Activated T-helper 1 cell treated with anti-CD3 and anti-CD28 coated beads, Interleukin-2, amount 50 U/mL, for 16 hours (primary cell): ENCODE measurements at places on chromosomes 7 and 10.

- no peak for DNase-seq
Observed at GRCh38 chr7:133822001-133822641, 305.0 kb upstream of the LRGUK start.

DNA sequence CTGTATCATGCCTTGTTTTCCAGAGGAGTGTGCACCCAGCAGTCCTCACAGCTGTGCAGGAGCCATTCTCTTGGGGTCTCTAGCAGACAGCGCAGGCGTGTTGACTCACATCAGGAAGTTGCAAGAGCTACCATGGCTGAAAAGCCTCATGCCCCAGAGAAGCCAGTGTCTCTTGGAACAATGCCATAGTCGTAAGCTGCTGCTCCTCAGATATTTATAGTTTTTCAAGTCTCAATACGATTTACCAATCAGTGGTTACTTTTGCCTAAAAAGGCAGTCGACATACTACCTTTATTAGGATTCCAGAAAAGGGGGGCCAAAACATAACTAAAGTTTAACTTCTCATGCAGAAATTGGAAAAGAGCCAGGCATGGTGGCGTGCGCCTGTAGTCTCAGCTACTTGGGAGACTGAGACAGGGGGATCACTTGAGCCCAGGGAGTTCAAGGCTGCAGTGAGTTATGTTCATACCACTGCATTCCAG lies 407.7 kb downstream of the PARD3 start:
- DNase-seq: no peak

- no peak for DNase-seq
Observed at GRCh38 chr7:3157566-3158287, 114.1 kb upstream of the CARD11 start.

DNA sequence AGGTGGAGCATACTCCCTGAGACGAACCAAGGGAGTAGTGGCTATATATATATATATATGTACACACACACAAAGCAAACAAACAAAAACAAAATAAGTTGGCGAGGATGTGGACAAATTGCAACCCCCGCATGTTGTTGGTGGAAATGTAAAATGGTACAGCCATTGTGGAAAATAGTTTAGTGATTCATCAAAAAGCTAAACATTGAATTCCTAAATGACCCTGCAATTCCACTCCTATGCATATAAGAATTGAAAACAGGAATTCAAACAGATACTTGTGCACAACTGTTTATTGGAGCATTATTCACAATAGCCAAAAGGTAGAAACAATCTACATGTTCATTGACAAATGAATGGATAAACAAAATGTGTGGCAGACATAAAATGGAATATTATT lies 407.9 kb downstream of the KCNMA1 start:
- no peak for DNase-seq

- no peak for DNase-seq
Observed at GRCh38 chr10:9670911-9671310, 1346.8 kb upstream of the CELF2 start.

DNA sequence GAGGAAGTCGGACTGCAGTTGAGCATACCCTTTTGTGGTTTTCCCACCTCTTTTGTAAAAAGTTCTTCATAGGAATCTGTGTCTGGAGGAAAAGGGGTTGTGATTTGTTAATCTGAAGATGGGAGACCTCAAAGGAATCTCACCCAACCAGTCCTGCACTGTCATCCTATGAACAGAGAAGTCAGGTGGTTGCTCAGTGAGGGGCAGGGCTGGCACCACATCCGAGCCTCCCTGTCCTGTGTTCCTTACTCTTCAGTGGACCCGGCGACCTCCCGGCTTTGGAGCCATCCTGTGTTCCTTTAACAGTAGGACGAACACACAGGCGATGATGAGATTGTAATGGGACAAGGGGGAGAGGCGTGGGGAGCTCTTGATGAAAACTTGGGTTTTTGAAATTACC lies 2.8 kb upstream of the MGMT start:
- DNase-seq: no peak

- no peak for DNase-seq
Observed at GRCh38 chr7:130878785-130879184, 144.8 kb upstream of the KLF14 start.

- DNase-seq: no peak
Observed at GRCh38 chr10:51821045-51821444, 121.7 kb upstream of the CSTF2T start.

DNA sequence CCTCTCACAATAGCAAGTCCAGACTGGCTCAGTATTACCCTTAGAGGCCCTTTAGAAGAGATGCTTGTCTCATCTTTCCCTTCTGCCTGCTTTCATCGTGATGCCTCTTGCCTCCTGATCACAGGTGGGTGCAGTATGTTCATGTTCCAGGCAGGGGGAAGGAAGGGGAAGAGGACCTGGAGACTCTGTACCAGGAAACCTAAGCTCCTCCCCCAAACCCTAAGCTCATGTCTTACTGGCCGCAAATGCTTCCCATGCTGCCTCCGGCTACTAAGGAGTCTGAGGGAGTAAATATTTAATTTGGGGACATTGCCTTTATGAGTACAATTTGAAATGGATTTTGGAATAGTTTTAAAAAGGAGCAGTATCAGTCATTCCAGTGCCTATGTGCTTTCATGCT lies 192.6 kb downstream of the CDCA7L start:
- no peak for DNase-seq

- DNase-seq: no peak
Observed at GRCh38 chr7:44798649-44799305, 2.3 kb downstream of the PPIA start.

DNA sequence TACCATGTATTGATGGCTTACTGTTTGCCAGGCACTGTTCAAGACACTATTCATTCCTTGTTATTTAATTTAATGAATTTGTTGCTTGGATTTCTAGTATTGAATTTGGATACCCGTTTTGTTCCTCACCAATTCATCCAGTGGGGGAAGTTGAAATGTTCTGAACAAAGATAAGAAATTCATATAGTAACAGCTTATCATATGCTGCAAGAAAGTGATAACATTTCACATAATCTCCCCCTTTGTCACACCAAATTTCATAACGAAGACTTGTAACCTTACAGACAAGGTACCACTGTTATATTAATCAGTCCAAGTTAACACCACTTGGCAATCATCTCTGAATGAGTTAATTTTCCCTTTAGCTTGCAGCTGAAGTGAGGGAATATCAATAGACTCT lies 42.1 kb downstream of the SCIN start:
- no peak for DNase-seq

GRCh38 chr7:54917613-54918391 lies 101.0 kb upstream of the EGFR start:
- no peak for DNase-seq

GRCh38 chr7:134245253-134245652 lies 71.5 kb downstream of the SLC35B4 start:
- no peak for DNase-seq

GRCh38 chr10:74900297-74900696 lies 73.9 kb downstream of the KAT6B start:
- no peak for DNase-seq

GRCh38 chr10:128734161-128734560 lies 607.9 kb upstream of the MKI67 start:
- DNase-seq: no peak

- no peak for DNase-seq
Observed at GRCh38 chr10:3485057-3485686, 299.8 kb downstream of the KLF6 start.

DNA sequence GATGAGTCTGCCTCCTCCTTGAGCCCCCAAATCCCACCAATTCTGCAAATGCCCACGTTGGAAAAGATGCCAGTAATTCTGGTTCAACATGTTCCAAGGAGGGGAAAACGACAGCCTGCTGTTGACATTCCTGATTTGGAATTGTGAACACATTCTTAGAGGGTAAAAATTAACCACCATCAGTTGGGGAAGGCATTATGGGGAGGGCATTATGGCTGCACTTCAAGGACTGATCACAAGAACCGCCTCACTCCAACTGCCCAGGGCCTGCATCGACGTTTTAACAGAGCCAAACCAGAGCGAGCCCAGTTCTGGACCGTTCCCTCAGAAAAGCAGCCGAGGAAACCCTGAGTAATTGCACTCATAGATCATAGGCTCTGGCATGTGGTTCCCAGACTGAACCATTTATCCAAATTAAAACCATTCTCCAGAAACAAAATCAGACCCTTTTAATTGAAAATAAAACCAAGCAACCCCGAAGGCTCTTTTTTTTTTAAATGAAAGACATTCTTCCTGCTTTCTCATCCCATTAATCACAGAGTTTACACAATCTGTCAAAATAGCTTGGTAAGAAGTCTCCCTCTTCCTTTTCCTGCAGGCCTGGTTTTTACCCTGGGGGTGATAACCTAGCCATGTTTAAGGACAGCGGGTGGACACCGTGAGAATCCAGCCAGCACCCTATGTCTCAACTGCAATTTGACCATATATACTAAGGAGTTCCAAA lies 8.0 kb downstream of the TNS3 start:
- DNase-seq: no peak

- no peak for DNase-seq
Observed at GRCh38 chr10:94210440-94211168, 152.1 kb downstream of the NOC3L start.

DNA sequence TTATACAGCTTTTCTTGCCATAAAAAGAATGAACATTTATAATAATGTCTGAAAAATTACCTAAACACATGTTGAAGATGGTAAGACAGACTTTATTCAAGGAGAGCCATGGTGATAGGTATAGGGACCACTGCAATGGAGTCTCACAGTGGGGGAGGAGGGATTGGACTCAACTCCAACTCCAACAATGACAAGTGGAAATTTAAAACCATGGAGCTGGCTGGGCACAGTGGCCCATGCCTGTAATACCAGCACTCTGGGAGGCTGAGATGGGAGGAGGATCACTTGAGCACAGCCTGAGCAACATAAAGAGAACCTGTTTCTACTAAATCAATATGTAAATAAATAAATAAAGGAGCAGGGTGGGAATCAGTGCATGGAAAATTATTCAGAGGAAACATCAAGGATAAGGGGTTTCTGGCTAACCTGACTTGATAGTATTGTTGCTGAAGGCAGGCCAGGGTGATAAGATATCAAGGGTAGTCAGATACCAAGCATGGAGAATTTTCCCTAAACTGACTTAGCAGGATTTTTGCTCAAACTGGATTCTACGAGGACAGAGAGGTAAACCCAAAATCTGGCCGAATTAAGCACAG lies 19.5 kb upstream of the MICU1 start:
- no peak for DNase-seq

GRCh38 chr7:43725251-43725650 lies 4.1 kb downstream of the COA1 start:
- DNase-seq: no peak

DNA sequence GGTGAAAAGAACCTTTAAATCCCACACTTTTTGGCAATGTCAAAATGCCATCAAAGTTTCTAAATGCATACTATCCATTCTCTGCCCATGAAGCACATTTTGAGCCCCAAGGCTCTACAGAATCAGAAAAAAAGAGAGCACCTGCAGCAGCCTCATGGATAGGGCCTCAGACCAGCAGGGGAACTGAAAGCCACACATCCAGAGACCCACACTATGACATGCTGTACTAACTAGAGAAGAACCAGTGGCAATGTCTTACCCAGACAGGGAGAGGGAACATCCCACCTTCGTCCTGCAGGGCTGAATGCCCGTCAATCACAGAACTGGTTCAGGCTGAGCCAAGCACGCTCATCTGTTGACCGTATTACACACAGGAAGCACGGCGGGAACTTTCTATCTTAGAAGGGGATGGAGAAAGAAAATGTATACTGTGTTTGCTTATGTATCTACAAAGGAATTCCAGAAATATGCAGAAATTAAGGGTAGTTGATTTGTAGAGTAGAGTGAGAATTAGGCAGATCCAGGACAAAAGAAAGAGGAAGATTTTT lies 237.2 kb downstream of the GLI3 start:
- no peak for DNase-seq

DNA sequence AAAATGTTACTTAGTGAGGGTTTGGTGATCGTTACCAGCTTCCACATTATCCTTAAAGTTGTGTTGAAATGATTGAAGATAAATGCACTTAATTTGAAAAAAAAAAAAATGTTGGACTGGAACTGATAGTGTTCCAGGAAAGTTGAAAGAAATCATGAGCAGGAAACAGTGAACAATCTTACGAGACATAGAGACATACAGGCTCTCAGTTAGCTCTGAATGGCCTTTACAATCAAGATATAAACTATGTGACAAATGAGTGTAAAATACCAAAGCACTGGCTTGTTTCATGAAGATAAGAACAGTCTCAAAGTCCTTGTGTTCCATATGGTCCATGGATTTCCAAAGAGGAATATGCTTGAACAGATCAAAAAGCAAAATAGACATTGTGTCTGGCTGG lies 430.1 kb upstream of the ETV1 start:
- DNase-seq: no peak

- DNase-seq: no peak
Observed at GRCh38 chr7:85573844-85574243, 387.0 kb upstream of the SEMA3D start.

- no peak for DNase-seq
Observed at GRCh38 chr7:97064972-97065587, 40.4 kb upstream of the DLX5 start.

- DNase-seq: no peak
Observed at GRCh38 chr10:114709984-114710383, 51.9 kb upstream of the ABLIM1 start.

DNA sequence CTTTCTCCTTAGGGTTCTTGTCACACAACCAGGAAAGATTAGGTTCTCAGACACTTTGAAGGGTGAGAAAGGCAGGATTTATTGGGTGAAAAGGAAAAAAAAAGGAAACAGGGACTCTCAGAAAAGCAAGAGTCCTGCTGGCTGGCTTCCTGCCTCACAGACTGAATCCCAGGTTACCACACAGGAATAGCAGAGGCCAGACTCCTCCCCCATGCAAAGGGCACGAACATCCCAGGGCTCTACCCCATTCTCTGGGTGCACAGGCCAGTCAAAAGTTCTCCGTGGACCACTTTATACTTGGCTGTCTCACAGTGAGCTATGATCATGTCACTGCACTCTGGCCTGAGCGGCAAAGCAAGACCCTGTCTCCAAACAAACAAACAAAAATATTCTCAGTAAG lies 42.6 kb downstream of the HOXA1 start:
- DNase-seq: no peak

- no peak for DNase-seq
Observed at GRCh38 chr7:84384417-84384816, 189.8 kb upstream of the SEMA3A start.

DNA sequence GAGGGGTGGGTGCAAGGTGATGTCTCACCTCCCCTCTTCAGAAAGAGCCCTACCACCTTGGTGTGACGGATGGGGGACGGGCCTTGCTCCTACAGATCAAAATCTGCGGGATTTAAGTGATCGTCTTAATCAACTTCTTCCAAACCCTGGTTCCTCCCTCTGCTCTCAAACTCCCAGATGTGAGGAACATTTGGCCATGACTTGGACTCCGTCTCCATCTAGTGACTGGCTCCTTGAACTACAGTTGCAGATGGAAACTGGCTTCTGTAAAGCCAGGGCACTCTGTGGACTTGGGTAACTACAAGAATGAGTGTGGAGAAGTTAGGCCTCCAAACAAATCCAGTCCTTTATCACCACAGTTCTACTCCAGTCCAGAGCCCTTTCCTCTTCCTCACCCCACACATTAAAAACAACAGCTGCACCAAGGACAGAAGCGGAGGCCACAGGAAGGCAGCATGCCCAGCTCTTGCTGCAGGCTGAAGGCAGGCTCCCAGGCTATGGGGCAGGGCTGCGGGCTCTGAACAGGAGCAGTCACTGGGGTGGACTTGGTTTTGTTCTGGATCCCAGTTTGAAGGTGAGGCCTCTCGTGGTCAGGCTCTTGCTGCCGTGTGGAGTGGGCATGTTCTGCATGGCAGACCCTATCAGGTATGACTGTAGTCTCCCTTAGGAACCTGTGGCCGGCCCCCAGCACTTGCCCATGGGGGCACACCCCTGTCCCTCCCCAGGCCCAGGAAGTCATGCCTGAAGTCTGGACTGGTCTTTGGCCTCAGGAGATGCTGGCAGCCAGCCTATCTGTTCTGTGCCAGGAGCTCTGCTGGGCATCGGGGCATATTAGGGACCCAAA lies 79.4 kb downstream of the VWC2 start:
- DNase-seq: no peak
